Activated naive CD4-positive, alpha-beta T cell treated with anti-CD3 and anti-CD28 coated beads, Interleukin-2, amount 50 U/mL, for 16 hours (primary cell): ENCODE measurements at places on chromosomes 16 and 17.

DNA sequence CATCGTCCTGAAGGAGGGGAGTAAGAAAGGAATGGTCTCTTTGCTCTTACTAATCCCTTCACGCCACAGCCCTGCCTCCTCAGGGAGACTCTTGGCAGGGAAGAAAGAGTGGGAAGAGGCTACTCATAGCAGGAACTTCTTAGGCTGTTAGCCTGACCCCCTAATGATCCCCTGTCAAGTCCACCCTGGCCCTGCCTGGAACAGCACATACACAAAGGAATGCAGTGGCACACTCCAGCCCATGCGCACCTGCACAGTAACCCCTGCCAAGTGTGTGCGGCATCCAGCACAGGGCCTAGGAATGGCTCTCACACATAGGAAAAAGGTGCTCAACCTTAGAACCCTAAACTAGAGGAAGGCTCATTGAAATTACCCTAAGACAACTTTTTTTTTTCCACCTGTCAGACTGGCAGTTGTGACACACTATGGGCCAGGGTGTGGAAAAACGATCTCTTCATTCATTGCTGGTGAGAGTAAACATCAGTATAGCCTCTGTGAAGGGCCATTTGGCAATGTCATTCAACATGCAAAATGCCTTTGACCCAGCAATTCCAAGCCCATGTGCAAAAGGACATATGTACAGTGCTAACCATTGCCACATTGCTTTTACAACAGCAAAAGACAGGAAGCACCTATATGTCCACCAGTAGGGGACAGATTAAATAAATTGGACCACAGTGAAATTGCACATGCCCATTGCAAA, 50.1 kb downstream of the PIMREG start:
- no peak for DNase-seq

- no peak for DNase-seq
Measured at GRCh38 chr17:39607057-39607850, 466 bp downstream of the NEUROD2 start.

DNA sequence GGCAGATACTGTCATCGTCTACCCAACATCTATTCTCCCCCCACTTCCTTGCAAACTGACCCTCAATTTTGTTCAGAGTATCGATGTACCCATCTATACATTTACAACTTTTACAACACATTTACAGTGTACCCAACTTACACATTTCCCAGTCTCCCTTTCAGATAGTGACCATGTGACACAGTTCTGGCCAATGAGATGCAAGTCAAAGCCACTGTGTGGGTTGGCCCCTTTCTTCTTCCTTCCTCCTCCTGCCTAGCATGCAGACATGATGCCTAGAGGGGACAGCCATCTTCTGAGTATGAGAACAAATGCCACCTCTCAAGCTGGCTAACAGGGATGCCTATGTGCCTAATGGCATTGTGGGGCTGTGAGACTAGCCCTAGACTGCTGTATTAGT, 11.3 kb upstream of the NFAT5 start:
- no peak for DNase-seq

DNA sequence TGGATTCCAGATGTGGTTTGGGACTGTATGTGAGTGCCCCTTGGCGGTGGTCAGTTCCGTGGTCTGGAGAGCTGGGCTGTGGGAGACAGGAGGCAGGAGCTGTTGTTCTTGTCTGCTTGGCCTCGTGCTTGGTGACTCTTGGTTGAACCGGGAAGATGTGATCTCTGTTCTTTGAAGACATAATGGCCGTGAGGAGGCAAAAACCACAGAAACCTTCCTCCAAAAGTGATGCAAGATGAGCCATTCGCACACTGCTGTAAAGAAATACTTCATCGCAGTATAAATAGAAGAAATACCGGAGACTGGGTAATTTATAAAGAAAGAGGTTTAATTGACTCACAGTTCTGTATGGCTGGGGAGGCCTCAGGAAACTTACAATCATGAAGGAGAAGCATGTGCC, 128.8 kb downstream of the RAP1GAP2 start:
- DNase-seq: no peak

DNA sequence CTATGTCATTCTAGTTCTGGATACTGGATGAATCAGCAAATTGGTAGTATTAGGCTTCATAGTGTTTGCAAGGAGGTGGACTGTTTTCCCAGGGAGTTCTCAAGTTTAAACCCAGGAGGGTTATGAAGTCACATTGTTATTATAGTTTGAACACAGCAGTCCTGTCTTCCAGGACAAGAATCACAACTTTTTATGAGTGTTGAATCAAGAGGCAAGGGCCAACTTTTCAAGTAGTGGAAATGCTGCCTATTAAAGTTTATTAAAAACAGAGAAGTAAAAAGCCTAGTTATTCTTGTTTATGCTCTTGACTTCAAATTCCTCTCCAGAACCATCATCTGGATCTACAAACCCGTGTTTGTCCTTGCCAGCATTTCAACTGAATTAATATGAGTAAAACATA, 86.3 kb upstream of the GOT2 start:
- no peak for DNase-seq

- no peak for DNase-seq
Measured at GRCh38 chr16:74607310-74607961, 522 bp upstream of the GLG1 start.

GRCh38 chr16:56781528-56781961, 51.6 kb downstream of the NUP93 start:
- DNase-seq: no peak

GRCh38 chr17:68634345-68634876, 33.2 kb upstream of the FAM20A start:
- no peak for DNase-seq

- peak; percentile 55 for DNase-seq
Measured at GRCh38 chr17:78736526-78737079, 45.5 kb downstream of the CYTH1 start.

DNA sequence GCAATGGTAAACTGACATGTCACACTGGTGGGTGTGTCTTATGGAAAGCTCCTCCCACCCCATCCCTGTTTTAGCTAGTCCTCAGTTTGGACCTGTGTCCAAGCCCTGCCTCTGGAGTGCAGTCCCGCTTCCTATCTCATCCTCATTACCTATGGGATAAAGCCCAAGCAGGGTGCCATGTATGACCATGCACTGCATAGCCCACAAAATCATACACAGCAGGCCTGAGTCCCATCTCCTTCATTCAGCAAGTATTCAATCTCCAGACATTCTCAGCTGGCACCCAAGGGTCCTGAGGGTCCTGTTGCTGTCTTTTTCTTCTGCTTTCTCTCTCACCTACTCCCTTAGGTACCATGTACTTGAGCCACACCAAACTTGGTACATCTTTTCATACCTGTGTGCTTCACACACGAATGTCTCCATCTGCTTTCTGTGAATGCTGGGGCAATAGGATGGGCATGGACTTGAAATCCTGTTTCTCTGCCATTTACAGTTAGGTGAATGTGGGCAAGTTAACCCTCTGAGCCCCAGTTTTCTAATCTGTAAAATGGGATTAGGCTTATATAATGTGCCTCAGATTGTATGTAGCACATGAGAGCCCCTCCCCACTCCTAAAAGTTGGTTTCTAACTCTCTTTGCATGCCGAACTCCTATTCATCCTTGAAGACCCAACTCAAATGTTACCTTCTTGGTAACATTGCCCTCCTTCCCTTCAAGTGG, 28.5 kb downstream of the TNS4 start:
- DNase-seq: no peak

DNA sequence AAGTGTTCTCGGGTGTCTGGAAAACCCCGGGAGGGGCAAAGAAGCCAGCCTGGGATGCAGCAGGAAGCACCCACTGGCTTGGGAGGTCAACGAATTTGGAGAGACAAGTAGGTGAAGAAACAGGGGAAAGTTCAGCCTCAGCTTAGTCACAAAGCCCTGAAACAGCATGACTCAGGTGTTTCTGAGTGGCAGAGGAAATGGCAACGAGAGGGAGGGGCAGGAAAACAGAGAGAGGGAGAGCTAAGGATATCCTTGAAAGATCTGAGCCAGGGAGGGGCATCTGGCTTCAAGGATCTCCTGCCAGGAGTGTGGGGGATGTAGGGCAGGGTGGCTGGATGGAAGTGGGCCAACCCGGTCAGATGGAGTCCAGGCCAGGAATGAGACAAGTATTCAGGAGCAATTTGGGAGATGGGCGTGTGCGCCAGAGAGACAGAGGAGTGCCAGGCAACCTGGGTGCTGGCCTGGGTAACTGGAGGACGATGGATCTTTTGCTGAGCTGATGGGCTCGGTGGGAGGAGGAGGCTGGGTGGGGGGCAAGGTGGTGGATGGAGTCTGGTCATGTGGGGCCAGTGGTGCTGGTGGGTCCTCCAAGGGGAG, 27.2 kb downstream of the ABCC3 start:
- peak; percentile 25 for DNase-seq

DNA sequence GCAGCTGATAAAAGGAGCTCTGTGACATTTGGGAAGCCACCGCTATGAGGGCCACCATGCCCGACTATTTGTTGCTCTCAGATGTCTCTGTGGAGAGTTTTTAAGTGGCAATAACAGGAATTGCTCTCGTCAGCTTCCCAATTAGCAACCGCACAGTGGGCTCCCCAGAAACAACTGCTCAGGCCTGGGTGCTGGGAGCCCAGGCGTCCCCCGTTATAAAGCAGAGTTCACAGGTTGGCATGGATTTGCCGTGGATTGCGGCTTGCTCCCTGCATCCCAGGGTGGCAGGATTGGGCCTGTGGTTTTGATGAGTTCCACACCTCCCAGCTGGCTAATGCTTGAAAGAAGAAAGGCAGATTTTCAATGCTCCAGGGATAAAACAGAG, 289.9 kb downstream of the CPPED1 start:
- DNase-seq: no peak

DNA sequence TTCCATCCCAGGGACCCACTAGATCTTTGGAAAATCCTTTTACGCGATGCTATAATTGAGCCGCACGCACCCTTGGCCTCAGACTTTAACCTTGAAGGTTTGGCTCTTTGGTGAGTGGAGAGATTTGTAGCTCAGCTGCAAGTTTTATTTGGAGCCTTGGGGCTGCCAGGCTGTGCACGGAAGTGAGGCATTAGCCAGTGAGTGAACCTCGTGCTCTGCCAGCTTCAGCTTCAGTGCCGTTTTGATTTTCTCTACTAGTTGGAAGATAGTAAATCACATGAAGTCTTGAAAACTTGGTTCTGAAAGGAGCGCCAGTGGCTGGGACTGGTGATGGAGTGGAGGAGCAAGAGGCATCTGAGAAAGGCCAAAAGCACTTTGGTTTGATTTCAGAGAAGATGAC, 17.3 kb downstream of the CRHR1 start:
- no peak for DNase-seq

GRCh38 chr17:12250973-12251372, 230.3 kb downstream of the MAP2K4 start:
- DNase-seq: no peak

DNA sequence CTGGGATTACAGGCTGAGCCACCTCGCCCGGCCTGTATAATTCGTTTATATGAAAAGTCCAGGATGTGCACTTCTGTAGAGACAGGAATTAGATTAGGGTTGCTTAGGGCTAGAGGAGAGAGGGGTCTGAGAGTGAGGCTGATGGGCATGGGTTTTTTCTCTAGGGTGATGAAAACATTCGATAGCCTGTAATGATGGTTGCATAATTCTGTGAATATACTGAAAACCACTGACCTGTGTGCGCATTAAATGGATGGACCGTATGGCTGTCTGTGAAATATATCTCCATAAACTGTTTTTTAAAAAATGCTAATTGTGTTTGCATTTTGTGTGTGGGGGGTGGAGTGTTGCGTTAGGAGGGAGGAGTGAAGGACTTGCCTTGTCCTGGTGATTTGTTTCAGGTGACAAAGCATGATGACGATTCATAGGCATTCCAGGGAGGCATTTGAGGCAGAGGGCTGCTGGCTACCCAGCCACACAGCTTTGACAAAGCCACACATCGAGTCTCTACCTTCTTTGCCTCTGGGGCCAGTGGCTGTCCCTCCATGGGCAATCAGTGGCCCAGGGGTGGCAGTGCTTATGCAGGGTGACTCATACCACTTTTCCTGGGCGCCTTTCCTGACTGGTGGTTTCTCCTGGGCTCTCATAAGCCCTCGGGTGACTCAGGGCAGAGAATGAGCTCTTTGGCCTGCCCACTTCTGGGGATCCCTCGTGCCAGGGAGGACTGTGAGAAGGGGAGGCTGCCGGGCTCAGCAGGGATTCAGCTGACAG, 148.5 kb upstream of the WSCD1 start:
- DNase-seq: no peak

GRCh38 chr17:72176516-72176851, 55.7 kb downstream of the SOX9 start:
- DNase-seq: no peak

GRCh38 chr17:17098551-17099179, 56.4 kb downstream of the MPRIP start:
- no peak for DNase-seq

DNA sequence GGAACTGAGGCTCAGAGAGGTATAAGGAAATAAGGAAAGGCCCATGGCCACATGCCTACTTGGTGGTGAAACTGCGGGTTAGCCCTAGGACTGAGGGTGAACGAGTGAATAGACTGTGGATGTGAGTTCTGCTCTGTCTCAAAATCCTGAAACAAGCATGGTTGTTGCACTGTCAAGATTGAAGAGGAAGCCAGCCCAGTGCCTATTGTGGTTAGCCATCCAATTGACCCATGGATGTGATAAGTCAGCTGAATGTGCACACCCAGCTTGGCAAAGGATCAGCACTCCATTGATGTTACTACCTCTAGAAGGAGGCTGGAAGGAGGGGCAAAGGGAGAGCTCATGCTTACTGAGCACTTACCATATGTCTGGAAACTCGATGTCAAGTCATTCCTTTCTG, 4.5 kb downstream of the TMEM114 start:
- no peak for DNase-seq

DNA sequence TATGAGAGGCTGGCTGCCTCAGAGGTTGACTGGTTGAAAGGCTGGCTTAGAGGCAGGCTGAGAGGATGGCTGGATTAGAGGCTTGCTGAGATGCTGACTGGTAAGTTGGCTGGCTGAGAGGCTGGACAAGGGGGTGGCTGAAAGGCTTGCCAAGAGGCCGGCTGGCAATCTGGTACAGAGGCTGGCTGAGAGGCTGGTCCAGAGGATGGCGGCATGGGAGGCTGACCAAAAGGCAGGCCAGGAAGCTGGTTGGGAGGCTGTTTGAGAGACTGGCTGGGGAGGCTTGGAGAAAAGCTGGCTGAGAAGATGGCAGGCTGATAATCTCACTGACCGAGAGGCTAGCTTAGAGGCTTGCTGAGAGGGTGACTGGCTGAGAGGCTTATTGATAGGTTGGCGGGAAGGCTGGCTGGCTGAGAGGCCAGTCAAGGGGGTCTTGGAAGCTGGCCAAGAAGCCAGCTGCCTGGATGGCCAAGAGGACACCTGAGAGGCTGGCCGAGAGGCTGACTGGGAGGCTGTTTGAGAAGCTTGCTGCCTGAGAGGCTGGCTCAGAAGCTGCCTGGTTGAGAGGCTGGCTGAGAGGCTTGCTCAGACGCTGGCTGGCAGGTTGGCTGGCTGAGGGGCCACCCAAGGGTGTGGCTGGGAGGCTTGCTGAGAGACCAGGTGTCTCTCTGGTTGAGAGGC, 34.2 kb upstream of the ACSM2B start:
- no peak for DNase-seq

DNA sequence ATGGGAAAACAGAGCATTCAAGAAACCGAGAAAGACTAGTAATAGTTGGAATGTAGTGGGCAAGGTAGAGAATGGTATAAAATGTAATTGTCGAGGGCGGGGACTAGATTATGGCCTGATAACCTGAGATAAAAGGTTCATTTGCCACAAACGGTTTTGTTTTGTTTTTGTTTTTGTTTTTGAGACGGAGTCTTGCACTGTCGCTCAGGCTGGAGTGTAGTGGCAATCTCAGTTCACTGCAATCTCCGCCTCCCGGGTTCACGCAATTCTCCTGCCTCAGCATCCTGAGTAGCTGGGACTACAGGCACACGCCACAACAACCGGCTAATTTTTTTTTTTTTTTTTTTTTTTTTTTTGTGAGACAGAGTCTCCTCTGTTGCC, 1.4 kb downstream of the NEK8 start:
- no peak for DNase-seq
